ENCODE measurements at places on chromosomes 16 and 17.

DNA sequence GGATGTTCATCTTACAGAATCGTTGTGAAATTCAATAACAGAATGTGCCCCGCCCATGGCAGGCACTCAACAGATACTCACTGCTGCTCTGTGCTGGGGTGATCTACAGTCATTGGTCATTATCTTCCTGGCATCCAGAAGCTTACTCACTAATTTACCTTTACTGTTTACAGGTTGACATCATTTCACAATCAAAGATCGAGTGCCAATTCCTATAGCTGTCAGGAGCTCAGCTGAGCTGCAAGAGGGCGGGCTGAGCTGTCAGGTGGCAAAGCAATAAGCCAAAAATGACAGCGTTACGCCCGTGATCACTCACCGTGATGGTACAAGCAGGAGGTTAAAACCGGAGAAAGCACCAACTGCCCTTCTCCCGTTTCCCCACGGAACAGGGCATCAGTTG is 51.2 kb downstream of the LITAF start:
- DNase-seq = no peak

DNA sequence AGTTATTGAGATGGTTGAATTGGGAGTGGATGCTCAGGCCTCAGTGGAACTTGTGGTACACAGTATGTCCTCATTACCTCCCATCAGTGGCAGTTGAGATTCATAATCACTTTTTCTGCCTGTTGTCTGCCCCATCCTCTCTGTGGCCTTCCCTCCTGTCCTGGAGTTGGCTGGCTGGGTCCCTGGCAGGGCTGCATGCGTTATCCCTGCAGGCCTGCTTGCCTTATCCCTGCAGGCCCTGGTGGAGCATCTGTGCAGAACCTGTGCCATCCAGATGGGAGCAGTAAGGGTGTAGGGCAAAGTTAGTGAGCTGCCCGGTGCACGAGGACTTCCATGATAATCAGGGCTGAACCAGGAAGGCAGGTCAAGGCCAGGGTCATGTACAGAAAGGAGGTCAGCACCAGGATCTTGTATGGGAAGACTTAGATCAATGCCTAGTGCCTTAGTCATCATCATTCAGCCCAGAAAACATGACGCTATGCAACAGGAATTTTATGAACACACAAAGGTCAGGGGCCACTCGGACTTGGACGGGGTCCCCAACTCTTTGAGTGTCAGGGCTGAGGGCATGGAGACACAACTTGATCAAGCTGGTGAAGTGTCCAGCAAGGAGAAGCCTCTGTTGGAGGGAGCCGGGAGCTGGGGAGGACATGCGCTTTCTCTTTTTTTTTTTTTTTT is 47.2 kb downstream of the ABCC1 start:
- DNase-seq = no peak

GRCh38 chr17:35121315-35121714 is at the start of gene FNDC8:
Gene FNDC8 (plus strand): TSS chr17:35121615. CDS start chr17:35121694, 79 bp downstream.
- DNase-seq = no peak

GRCh38 chr17:8964801-8965393 is 610 bp downstream of the PIK3R5 start:
- DNase-seq = no peak

DNA sequence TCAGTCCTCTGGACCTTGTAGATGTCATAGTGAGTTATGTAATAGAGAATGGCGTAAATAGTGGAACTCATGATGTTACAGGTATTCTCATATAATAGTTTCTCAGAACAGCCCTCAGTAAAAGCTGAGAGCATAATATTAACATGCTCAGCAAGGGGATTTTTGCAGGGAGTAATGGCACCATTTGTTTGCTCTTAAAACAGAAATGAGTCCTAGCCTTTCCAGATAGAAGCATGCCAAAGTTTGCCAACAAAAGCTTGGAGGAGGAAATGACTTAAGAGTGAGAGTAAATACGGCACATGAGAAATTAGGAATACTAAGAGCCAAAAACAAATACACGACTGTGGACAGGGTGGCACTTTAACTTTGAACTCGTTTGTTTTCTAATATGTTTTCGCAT is 198.4 kb downstream of the ANKFN1 start:
- no peak for DNase-seq

GRCh38 chr17:41029633-41030245 is at the start of gene KRTAP1-4:
Gene KRTAP1-4 (minus strand): TSS chr17:41030195. CDS start chr17:41030078, 117 bp downstream.
- no peak for DNase-seq

DNA sequence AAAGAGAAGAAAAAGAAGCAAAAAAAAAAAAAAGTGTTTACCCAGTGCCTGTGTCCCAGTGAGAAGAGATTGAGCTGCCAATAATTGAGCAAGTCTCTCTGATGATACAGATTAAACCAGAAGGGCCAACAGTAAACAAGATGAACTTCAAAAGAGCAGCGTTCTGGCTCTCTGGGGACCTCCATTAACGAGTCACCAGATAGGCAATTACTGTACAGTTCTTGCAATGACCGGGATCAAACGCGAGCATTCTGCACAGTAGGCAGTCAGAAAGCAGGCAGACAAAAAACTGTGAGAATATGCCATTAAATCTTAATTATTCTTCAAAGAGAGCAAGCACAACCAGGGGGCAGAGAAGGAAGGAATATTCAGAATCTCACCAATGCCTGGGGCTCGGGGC is 626.1 kb downstream of the TMEM114 start:
- no peak for DNase-seq

GRCh38 chr16:662597-662996 is 5.3 kb upstream of the RHOT2 start:
- no peak for DNase-seq

DNA sequence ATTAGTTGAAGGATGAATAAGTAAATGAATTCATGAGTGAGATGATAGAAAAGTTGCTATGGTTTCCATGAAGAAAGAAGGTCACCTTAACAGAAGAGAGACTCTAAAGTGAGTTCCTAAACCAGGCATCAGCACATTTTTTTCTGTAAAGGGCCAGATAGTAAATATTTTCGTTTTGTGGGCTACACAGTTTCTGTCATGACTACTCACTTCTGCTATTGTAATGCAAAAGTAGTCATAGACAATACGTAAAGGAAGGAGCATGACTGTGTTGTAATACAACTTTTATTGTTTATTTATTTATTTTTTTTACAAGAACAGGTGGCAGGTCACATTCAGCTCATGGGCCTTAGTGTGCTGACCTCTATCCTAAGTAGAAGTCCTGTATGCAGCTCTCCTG is 426.1 kb upstream of the DYNLRB2 start:
- no peak for DNase-seq

DNA sequence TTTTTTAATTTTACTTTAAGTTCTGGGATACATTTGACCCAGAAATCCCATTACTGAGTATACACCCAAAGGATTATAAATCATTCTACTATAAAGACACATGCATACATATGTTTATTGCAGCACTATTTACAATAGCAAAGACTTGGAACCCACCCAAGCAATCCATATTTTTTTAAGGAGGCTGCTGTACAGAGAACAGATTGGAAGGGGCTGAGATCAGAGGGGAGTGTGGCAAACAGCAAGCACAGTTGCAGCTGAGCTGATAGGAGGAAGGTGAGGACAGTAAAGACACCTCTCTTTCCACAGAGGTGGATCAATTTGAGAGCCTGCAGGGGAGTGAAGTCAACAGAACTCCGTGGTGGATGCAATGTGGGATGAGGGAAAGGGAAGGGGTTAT is 10.2 kb upstream of the TMEM238L start:
- DNase-seq = no peak

- no peak for DNase-seq
Measured at GRCh38 chr17:59439262-59439661, 107.8 kb downstream of the YPEL2 start.

DNA sequence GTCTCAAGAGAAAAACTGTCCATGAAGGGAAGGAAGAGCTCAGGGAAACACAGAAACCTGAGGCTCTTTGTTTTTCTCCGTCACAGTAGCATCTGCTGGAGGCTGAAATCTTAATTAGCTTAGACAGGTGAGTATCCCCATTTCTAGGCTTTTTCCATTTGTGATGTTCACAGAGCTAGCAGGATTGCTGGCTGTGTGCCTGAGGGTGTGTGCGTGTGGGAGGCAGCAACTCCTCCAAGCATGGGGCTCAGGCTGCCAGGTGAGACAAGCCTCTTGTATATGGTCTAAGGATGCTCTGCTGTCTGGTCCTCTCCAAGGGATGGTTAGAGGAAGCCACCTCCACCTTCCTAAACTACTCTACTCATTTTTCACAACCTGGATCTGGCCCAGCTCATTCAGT is 569.9 kb downstream of the HS3ST4 start:
- no peak for DNase-seq

DNA sequence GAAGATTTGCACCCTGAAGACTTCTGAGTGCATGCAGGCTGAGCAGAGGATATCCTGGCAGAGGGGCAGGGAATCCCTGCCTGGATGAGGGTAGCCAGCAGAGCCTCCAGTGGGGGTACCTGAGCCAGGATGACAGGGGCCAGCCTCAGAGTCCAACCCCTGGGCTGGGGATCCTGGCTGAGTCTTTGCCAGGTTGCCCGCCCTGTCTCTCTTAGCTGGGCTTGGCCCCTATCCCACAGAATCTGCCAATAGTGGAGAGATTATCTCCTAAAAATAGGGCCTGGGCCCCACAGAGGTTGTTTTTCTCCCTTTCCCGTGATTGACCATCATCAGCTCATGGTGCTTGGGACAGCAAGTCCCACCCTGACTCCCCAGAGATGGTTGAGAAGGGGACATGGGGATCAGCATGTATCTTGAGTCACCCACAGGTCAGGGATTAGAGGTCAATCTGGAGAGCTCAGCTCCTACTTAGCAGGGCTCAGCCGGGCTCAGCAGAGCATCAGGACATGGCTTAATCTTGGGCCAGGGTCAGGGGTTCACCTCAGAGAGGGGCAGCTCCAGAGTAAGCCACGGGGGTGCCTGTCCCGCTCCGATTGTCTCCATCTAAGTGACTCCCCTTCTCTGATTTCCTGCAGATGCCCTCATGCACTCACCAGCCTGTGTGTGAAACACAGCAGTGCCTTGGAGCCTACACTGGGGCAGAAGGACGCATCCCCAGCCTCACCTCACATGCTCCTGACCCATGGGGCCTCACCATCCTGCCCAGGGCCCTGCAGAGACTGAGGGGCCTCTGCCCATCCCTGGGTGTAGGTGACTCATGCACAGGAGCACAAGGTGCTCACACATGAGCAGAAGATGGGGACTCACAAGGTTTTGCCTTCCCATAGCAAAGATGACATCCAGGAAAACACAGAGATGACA is 11.5 kb downstream of the CDH16 start:
- DNase-seq = no peak

DNA sequence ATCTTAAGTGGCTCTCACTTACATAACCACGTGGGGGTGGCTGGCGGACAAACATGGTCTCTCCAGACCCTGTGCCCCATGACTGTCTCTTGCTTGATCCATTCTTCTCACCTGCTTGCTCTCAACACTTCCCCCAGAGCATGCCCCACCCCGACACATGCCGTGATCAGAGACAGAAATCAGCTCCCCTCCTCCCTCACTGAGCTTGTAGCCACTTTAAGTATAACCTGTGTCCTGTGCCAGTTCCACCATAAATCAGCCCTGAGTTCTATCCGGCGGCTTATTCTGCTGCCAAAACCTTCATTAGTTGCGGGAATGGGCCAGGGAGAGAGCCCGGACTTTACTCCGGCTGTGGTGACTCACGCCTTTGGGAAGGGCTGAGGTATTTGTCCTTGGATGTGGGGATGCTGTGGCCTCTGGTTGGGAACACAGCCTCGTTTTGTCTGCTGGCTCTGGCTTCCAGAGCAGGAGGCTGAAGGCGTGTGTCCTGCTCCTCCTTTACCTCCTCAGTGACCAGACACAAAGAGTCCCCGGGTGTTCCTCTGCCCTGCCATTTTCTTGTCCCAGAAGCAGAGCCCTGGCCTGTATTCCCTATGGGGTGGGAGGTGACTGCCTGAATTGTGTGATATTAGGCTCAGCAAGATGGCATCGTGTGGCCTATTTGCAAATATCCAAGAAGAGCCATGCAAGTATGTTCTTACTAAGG is 21.1 kb downstream of the ANKRD40 start:
- no peak for DNase-seq

- no peak for DNase-seq
Measured at GRCh38 chr17:8067806-8068205, 19.7 kb downstream of the ALOX12B start.

- DNase-seq = no peak
Measured at GRCh38 chr17:42252597-42253550, 23.3 kb downstream of the STAT5B start.

DNA sequence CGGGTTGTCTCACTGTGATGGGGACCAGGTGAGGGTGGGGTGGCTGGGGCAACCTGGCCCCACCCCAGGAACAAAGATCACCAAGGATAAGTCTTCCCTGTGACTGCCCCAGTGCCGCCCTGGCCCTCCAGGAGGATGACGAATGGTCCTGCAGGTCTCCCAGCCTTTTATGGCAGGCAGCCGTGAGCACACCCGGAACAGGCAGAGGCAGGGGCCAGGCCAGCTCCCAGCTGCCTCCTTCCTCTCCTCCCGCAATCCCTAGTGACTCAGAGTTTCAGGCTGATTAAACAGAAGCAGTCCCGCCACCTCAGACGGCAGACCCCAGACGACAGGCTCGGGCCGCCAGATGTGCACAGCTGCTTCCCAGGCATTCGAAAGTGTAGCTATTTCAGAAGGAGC is 13.3 kb downstream of the JUP start:
- DNase-seq = no peak

GRCh38 chr17:40139566-40140058 is 725 bp upstream of the CASC3 start:
- DNase-seq = no peak

DNA sequence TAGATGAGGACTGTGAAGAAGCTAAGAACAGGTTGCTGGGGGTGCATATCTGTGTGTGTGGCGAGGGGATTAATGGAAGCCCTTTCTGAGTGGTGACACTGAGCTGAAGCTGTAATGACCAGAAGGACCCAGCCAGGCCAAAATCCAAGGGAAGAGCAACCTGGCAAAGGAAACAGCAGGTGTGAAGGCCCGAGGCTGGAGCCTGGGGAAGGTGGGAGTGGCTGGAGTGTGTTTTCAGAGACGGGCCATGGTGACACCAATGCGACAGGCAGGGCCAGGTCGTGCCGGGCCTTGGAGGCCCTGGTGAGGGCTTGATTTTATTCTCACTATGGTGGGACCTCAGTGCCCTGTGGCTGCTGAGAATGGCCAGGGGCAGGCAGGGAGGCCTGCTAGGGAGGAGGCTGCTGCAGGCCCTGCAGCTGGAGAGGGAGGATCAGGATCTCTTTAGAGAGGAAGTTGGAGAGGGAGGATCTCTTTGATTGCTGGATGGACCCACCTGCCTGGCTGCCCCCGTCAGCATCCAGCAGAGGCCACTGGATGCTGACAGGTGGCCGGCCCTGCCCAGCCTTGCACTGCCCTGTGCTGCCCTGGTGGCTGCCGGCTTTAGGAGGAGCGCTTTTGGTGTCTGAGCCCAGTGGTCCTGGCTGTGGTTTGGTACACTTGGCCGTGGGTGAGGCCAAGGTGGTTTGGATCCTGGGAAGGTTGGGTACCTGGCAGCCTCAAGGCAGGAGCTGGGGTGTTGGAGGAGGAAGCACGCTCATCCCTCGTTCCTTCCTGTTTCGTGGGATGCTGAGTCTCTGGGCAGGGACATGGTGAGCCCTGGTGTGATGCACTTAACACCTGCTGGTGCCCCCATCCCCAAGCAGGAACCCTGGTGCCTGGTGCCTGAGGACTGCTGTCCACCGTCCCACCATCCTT is 188.3 kb downstream of the SEC14L1 start:
- no peak for DNase-seq

- DNase-seq = peak; percentile 37
Measured at GRCh38 chr16:56930486-56931270, 1.3 kb upstream of the HERPUD1 start.
